ENCODE measurements at places on chromosomes 12 and 14.
A peak's percentile ranks its signal among the peaks of the same experiment; 100 is the strongest.

GRCh38 chr14:92729634-92730358, 18.6 kb downstream of the LGMN start:
- DNase-seq, result no peak

DNA sequence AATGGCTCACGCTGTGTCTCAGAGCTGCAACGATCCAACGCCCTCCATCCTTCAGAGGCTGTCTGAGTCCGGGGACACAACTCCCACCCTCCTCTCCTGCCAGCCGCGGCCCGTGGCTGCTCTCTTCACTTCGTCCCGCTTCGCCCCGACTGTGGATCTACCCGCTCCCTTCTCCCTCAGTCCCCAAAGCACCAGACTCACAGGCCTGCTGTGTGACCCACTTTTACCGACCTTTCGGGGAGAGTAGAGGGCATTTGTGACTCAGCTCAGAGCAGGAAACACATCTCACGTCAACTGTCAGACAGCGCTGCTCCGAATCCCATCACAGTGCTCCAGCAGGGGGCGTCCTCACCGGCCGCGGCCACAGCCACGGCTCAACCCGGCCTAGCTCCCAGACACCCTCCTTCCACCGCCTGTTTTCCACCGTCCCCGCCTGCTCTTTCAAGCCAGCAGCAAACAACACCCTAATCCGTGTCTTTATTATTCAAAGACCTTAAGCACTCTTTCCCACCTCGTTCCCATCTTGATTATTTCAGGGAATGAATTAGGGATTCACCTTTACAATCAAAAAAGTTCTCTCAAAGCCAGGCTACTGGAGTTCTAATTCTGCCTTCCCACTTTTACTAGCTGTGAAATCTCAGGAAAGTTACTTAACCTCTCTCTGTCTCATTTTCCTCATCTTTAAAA, 5.0 kb upstream of the AQP2 start:
- peak; percentile 31 for DNase-seq

DNA sequence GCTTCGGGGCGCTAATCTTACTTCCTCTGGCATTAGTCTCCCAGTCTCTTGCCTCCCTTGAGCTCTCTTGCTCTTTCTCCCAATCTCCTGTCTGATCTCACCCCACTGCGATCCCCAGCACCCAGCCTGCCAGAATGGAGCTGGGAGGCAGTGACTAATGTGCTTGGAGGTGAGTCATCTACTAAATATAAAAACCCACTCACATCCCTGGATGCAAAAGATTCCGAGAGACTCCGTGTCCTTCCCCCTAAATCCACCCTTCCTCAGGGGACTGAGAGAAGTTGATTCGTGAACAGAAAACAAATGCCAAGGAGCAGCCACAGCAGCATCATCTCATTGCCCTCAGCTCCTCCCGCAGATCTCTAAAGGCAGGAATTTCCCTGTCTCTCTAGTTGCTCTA, 45.7 kb upstream of the KCNA5 start:
- peak; percentile 56 for DNase-seq

DNA sequence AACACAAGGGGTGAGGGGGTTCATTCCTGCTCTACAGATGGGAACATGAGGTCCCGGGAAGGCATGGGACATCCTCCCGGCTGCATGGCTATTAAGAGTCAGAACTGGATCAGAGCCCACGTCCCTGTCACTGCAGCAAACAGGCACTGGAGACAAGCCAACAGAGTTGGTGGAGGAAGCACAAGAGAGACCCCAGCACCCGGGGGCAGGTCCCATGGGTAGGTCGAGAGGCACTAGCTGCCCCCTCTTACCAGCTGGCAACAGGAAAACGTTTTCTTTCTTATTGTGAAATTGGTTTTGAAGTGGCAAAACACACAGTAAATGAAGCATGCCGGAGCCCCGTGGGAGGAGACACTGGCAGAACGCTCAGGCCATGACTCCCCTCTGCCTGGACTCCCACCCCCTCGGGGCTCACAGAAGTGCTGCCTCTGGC, 43.6 kb downstream of the SYNE3 start:
- no peak for DNase-seq

DNA sequence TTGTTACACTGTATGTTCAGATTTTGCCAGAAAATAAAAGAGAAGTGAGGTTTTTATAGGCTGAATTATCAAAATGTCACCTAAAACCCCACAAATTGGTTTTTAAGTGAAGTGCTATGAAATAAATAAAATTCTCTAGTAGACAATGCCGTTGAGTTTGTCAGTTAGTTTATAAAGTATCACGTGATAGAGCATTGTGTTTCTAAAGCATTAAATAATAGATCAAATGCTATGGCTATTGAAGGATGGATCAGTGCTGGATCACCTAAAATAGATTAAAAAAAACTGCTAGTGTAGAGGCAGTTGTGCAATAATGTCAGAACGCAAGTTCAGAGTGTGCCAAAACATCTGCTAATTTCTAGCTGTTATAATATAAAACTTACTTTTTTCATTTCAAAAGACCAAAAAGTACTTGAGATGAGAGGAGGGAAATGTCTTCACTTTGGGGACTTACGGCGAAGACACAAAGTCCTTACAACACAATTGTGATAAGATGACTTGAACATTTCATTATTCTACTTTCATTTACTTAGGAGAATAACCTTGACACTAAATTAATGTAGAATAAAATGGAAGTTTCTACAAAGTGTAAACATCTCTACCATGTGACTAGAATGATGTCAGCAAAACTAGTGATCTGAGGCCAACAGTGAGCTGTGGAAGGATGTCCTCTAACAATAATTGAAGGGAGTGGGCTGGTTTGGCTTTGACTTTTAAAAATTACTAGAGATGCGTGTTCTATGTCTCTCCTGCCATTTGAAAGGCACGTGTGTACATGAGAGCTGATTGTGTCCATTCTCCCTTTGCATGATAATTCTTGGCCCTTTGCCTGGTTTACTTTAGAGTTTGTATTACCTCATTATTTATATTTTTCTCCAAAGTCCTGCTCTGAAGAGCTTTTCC, 154.4 kb upstream of the PDE3A start:
- no peak for DNase-seq

DNA sequence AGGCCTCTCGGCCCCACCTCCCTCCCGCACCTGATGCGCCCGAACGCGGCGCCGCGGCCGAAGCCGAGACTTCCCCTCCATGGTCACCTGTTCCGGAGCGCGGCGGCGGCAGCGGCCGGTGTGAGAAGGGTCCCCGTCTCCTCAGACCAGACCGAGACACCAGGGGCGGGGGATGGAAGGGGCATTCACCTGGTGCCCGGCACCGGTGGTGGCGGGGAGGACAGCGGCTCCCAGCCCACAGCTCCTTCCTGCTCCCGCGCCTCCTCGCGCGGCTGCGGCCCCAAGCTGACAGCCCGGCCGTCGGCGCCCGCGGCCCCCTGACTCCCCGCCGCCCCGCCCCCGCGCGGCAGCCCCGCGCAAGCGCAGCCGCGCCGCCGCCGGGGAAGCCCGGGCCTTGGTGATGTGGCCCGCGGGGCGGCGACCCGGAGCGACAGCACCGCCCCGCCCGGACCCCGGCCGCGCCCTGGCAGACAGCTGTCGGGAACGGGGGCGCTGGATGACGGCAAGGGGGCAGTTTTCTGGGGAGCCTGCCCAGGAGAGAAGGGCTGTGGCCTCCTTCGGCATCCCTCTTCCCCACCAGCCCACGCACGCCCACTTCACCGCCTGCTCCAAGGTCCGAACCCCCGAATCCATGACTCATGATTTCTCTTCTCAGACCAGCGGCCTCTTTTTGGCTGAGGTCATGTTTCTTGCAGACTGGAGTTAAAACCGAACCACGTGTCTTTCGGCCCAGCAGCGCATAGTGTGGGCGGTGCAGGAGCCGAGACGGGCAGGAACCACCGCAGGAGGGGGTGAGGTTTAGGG, at the start of gene SLC41A2:
Gene SLC41A2, minus strand, starts transcription at position 290 of the 804 bp plus-strand sequence. CDS start 29,763 bp downstream, outside the sequence.
- peak; percentile 30 for DNase-seq

DNA sequence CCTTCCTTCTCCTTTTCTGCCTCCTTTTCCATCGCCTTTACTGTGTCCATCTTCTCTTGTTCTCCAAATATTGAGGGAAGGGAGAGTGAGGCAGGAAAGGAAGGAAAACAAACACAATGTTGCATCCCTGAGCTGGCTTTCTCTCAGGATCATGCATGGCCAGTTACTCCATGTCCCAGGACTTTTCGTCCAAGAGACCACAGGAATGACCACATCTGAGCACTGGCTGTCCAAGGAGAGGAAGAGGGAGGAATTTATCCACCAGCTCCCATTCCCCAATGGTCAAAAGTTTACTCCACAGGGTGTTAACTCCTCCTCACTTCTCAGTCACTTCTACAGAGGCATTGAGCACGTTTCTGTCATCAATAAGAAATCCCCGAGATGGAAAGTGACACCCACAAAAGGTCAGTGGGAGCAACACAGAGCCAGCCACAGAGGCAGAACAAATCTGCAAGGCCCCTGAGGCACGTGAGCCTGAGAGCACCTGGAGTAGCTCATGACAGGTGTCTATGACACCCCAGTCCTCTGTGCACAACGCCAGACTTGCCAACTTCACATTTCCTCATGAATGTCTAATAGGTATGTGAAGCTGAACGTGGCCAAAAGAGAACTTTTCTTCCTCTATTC, 177.3 kb upstream of the NUDT4 start:
- no peak for DNase-seq

DNA sequence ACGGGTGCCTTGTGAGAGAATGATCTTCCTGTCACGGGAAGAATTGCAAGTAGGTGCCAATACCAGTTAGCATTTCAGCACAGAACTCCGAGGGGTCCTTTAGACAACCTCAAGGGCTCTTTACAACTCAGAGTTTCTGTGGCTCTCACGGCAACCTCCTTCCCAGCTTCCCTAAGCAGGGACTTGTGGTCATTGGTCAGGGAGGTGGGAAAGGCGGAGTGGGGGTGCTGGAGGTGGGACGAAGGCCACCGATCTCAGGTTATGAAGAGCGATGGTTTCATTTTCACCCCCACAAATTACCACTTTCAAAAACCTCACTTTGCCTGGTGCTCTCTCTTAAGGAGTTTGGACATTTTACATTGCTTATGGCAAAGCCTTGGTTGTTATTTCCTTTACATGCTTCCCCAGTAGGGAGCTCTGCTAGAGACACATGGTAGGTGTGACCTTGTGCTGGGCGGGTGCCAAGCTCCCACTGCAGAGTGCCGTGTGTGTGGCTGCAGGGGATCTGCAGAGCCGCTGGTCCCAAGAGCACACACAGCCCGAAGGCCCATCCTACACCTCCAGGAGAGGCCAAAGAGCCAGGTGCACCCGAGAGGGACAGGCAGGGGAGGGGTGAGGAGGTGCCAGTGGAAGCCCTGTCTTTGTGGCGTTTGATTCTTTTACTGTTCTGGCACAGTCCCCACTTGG, 21.4 kb downstream of the BCL2L14 start:
- no peak for DNase-seq

GRCh38 chr14:37579274-37579673, 15.8 kb downstream of the FOXA1 start:
- DNase-seq, result no peak

- DNase-seq, result peak; percentile 1
Observed at GRCh38 chr12:27821259-27821973, 41.4 kb upstream of the MANSC4 start.

DNA sequence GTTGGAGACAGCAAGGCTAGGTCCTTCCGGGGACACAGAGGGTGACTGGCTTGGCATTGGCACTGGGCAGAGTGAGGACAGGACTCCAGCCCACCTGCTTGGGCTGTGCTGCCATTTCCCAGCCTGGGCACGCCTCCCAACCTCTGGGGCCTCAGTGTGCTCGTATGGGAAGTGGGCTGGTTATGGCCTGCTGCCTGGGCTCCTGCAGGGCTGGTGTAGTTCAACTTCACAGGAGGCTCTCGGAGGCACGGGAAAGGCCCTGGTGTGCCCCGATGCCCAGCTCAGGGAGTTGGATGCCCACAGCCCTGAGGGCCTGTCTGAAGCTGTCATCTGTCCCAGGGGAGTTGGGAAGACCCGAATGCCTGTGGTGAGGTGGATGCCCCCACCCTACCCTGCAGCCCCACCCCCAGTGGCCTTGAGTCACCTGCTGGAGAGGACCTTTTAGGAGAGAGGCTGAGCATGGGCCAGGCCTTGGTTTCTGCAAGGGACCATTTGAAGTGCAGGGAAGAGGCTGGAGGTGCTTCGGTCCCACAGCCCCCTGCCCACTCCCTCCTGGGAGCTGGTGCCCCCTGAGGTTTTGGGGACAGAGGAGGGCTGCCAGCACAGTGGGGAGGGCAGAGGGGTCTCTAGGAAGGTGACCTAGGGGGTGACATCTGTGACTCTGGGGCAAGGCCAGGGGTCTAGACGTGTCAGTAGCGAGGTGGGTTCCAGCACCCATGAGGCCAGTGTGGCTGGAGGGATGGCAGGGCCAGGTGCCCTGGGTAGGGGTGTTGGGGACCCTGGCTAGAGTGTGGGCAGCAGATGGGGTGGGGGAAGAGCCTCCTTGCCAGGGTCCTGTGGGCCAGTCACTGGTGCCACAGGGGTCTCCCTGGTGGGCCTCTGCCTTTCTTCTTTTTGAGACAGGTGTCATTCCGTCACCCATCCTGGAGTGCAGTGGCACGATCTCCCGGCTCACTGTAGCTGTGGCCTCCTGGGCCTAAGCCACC, 9.1 kb downstream of the ULK1 start:
- DNase-seq, result no peak

DNA sequence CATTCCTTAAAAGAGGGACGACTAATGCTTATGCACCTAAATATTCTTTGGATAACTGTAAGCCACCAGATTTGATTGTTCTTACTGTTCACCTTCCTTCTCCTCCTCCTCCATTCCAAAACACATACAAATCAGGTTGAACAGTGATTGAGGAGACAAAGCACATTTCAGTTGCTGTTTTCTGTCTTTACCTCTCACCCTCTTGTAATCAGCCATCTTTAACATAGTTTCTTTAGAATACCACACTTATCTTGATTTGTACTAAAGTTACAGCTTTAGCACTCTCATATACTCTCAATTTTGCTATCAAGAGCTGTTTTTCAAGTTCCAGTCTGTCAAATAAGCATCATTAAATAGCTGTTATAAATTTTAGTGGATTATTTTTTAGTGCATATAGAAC, 338.3 kb upstream of the RGS6 start:
- DNase-seq, result no peak

DNA sequence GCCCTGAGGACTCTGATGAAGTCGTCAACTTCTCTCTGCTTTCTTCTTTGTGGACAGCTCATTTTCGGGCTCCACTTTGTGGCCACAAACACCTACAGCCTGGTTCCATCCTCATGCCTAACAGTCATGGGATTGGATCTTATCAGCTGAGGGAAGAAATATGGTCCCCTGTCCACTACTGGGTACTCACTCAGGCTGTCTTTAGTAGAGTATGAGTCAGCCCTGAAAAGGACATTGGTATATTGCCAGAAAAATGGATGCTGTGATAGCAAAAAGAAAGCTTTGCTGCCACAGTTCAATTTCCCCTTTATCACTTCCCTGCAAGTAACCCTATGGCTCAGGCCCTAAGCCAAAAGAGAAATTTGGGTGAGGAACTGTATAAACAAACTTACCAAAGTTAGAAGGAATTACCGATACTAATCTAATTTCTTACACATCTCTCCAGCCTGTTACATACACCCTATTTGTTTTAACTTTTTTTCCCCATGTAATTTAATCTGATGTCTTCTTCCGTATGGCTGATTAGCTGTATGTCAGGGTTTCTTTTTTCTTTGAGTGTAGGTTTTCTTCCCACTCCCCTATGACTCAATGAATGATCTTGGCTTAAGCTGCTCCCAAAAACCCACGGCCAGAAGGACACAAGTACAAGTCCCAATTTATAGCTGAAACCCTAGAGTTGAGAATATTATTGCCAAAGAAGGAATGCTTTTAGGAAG, 29.1 kb downstream of the MTHFD1 start:
- DNase-seq, result no peak

Data from GOT3 (cell line).